ENCODE measurements at places on chromosomes 6 and 20. TPM values are rescaled to one million over a fixed set of nuclear protein-coding genes. Genes with fewer than 3 reads are reported as not detected.

- no peak for DNase-seq
Measured at GRCh38 chr20:53922901-53923314, 147.5 kb downstream of the BCAS1 start.

- DNase-seq: no peak
Measured at GRCh38 chr6:34249469-34250261, 859 bp upstream of the SMIM29 start.

DNA sequence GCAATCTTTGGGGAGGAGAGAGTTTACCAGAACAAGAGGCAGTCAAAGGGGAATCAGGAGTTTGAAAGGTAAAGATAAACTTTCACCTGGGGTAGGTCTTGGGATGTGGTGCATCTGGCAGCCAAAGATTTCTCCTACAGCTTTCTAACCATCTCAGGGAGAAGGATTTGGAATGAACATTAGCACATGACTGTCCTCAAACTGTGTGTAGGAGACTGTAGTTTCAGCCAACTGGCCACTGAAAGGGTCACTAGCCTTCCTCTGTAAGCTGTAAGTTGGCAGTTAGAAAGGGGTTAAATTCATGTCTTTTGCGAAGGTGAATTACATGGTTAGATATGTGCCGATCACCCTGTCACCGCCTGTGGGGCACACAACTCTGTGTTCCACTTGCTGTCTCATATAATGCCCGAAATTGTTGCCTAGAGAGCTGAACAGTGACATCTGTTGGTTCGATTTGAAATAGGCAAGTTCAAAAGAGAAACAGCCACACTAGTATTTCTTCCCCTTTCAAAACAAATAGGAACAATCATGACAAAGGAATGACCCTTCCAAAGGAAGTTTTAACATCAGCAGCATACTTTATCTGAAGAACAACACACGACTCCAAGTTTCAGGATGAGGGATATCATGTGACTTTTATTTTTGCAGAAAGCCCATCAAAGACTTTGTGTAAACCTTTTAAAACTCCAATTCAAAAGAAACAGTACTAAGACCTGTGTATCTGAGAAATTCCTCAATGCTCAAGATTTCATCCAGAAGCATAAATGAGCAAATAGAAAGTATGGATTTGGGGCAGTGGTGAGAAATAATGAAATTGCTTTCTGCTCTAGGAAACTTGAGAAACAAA lies 1.1 kb upstream of the OPN5 start:
- peak; percentile 29 for DNase-seq

DNA sequence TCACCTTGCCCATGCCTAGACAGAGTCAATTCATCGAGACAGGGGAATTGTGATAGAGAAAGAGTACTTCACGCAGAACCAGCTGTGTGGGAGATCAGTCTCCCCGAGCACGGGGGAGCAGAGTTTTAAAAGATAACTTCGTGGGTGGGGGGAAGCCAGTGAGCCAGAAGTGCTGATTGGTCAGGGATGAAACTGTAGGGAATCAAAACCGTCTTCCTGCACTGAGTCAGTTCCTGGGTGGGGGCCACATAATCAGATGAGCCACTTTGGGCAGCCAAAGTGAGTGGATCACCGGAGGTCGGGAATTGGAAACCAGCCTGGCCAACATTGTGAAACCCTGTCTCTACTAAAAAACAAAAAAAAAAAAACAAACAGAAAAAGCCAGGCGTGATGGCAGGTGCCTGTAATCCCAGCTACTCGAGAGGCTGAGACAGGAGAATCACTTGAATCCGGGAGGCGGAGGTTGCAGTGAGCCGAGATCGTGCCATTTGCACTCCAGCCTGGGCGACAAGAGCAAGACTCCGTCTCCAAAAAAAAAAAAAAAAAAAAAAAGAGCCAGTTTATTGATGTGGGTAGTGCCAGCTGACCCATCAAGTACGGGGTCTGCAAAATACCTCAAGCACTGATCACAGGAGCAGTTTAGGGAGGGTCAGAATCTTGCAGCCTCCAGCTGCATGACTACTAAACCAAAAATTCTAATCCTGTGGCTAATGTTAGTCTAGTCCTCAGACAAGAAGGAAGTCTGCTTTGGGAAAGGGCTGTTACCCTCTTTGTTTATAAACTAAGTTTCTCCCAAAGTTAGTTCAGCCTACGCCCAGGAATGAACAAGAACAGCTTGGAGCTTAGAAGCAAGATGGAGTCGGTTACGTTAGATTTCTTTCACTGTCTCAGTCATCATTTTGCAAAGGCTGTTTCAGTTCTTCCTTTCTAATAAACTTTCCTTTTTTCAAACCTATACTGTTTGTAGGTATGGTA lies 3.9 kb upstream of the TRIM39 start:
- no peak for DNase-seq

GRCh38 chr6:53982366-53983050 lies 128.7 kb upstream of the MLIP start:
- DNase-seq: no peak

The SLC25A27 gene
- total RNA-seq: 2.1 TPM

DNA sequence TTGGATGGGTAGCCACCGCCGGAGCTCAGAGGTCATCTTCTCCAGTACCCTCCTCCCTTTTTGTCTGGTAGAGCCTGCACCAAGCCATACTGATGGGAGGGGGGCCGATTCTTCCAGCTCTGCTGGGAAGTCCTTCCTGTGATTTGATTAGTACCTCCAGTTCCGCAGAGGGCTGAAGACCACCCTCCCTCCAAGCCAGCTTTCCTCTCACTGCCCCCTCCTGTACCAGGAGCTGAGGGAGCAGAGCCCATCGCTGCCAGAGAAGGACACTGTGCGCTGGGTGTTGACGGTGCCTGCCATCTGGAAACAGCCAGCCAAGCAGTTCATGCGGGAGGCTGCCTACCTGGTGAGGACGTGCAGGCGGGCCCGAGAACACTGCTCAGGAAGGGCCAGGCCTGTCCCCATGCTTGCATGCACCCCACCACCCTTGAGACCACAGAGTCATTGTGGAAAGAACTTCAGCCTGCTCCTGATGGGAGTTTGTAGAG lies 13.2 kb downstream of the HSPA12B start:
- no peak for DNase-seq

The OR2H1 gene
- not detected for total RNA-seq

The C6orf163 gene
- total RNA-seq: 0.98 TPM

All from activated naive CD8-positive, alpha-beta T cell treated with anti-CD3 and anti-CD28 coated beads for 36 hours (primary cell).